ENCODE measurements at places on chromosomes 1 and 21. TPM values are rescaled to one million over a fixed set of nuclear protein-coding genes. Genes with fewer than 3 reads are reported as not detected.
A peak's percentile ranks its signal among the peaks of the same experiment; 100 is the strongest.

GRCh38 chr1:33171977-33172813 lies 9.6 kb downstream of the TRIM62 start:
- no peak for DNase-seq

RIMS3 gene
- polyA plus RNA-seq: 0.78 TPM

RAB7B gene
- polyA plus RNA-seq: not detected

MNDA gene
- 3.8 TPM for polyA plus RNA-seq

RIPK4 gene
- polyA plus RNA-seq: not detected

- DNase-seq: no peak
Observed at GRCh38 chr21:30668776-30669175, 26.1 kb downstream of the KRTAP20-3 start.

GRCh38 chr1:56676571-56677035 lies 31.5 kb downstream of the PRKAA2 start:
- DNase-seq: no peak

SLAMF8 gene
- 0.17 TPM for polyA plus RNA-seq

DNA sequence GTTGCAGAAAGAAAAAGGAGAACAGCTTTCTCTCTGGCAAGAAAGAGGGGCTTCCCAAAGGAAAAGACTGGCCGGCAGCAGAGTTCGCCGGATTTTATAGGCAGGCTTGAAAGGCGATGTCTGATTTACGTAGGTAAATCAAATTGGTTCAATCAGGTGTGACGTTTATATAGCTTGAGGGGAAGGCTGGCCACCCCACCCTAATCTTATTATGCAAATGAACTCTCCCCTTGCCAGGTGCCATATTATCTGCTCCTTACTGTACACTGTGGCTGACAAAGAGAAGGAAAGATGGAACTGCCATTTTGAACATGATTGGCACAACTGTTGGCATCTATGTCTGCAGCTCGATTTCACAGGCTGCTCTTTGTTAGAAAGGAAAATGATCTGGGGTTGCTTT lies 16.8 kb upstream of the INTS3 start:
- DNase-seq: no peak

DNA sequence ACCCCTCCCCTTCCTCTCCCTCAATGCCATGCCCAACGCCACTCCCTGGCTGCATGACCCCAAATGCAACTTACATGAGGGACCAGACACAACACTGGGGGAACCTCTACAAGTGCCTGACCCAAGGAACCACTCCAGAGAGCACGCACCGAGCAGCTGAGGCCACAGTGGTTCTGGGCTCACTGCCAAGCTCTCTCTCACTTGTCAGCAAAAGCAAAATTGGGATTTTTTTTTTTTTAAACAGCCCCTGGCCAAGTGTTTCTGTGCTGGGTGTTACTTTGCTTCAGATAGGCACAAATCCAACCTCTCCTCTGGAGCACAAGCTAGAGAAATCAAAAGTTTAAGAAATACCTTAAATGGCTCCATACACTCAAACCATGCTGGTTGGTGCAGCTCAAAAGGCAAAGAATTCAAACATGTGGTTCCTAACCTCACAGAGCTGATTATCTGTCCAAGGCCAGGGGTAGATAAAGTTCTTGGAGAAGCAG lies 363.0 kb downstream of the SETD4 start:
- no peak for DNase-seq

GRCh38 chr1:6972399-6972798 lies 187.1 kb downstream of the CAMTA1 start:
- no peak for DNase-seq

SMPDL3B gene
- not detected for polyA plus RNA-seq

GRCh38 chr1:185528084-185528676 lies 206.0 kb upstream of the HMCN1 start:
- no peak for DNase-seq

NLRP3 gene
- polyA plus RNA-seq: 2.9 TPM

DNA sequence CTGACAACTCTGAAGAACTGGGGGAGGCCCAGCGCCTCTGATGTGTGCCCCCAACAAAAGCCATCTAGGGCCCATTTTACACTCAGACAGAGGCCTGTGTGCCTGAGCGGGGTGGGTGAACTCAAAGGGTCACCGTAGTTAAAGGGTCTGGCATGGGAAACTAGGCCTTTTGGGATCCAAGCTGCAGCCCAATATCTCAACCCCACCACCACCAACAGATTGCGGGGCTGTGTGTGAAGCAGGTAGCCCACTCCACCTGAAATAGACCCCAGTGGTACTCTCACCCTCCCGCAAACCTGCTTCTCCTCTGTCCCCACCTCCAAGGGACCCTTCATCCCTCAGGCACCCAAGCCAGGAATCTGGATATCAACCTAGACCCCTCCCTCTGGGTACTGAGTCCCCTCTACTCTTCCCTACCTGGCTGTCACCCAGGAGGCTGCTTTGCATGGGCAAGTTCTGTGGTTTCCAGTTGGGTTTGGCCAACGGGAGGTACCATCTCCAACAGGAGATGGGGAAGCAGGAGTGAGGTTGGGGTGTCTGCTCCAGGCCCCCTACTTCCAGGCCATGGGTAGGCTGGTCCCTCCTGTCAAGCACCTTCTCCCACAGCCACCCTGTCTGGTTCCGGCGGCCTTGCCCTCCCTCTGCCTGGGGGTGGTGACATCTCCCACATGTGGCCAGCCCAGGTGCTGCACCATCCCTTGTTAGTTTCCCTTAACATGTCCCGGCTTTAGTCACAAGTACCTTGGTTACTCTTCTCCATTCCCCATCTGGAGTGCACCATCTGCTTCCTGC lies 35.2 kb upstream of the LRP8 start:
- no peak for DNase-seq

DNA sequence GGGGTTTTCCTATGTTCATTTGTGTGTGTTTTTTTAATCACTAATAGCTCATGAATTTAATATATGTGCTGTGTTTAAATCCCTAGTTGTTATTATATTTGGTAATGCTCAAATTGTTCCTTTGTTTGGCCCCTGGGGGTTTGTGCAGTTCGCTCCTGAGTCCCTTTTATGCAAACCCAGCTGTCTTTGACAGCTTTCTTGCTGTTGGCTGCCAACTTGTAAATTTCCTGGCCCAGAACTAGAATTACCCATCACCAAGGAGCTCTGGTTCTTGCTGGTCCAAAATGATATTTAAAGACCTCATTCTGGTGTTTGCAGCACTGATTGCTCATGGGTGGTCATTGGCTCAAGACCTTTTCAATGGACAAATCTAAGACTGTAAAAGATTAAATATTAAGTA lies 39.6 kb upstream of the PGBD5 start:
- no peak for DNase-seq

- DNase-seq: no peak
Observed at GRCh38 chr1:48225579-48225978, 3.1 kb downstream of the SLC5A9 start.

DNA sequence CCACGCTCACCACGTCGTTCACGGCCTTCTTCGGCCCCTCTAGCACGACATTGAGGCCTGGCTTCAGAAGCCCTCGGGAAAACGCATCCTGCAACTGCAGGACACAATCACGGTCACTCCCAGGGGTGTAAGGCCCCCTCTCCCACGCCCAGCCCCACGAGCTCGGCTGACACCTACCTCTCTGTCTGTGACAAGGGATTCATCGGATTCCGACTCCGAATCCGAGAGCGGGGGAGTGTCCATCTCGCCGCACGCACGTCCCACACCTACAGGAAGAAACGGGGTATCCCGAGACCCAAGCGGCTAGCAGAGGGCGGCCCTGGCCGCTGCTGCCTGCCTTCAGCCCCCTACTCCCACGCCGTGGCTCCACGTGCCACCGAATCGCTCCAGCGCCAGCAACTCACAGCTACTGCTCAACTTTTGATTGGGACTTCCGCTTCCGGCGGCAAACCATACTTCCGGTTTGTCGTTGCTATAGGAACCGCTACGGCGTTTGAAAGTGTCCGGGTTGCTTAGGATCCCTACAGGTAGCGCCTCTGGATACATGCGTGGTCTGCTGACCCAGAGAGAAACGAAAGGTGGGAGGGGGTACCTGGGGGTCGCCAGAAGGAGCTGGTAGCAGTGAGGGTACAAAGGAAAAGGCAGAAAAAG lies at the start of the genes CFAP57 and EBNA1BP2:
TSS of gene CFAP57 (plus strand) at position 455 of the 651 bp plus-strand sequence. CDS start 424 bp downstream, outside the sequence.
TSS of gene EBNA1BP2 (minus strand) at position 415 of the 651 bp plus-strand sequence. CDS start at position 243, 172 bp downstream.
- peak; percentile 97 for DNase-seq

TMEM79 gene
- 16.9 TPM for polyA plus RNA-seq
